ENCODE measurements at places on chromosomes 5 and 9.
A peak's percentile ranks its signal among the peaks of the same experiment; 100 is the strongest.

DNA sequence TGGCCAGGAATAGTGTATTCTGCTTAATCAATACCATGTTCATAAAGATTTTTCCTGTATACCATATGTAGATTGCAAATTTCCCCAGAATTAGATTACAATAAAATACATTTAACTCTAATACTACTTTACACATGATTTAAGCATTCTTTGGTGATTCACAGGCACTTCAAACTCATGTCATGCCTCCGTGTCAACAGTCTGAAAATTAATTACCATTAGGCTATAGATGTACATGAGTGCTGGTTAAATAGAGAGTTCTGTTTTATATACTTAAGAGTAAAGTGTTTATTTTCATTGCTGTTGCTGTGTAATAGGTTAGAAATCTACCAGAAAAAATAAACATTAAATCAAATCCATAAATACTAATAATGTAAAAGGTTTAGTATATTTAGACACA is 159.8 kb downstream of the ZSWIM6 start:
- DNase-seq: no peak

DNA sequence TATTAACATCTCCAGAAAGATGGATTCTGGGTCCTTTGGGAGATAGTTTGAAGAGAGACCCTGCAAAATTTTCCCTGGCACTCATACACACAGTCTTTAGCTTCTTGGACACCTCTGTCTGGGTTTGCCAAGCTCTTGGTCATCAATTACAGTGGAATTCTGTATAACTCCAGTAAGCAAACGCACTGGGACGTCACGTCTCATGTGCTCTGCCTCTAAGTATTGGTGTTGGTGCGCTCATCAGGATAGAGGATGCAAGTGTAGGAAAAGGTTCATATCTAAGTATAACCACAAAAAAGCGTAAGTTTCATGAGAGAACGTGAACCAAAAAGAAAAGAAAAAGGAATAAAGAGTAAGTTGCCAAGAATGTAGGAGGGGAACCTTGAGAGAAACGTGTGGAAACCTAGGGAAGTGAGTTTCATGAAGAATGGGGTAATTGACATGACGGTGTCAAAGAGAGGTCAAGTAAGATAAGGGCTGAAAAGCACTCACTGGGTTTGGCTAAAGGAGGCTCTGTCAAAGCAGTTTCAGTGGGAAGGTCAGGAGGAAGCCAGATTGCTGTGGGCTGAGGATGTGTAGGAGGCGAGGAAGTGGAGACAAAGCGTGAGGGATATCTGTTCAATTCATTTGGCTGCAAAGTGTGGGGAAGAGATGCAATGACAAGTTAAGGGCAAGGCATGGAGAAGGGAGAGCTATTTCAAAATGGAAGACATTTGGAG is 92.7 kb downstream of the RAD23B start:
- DNase-seq: no peak

- no peak for DNase-seq
These were observed 38.5 kb upstream of the FRRS1L start for GRCh38 chr9:109205526-109205925.

- no peak for DNase-seq
These were observed 1.3 kb upstream of the SLC44A1 start for GRCh38 chr9:105243015-105243686.

DNA sequence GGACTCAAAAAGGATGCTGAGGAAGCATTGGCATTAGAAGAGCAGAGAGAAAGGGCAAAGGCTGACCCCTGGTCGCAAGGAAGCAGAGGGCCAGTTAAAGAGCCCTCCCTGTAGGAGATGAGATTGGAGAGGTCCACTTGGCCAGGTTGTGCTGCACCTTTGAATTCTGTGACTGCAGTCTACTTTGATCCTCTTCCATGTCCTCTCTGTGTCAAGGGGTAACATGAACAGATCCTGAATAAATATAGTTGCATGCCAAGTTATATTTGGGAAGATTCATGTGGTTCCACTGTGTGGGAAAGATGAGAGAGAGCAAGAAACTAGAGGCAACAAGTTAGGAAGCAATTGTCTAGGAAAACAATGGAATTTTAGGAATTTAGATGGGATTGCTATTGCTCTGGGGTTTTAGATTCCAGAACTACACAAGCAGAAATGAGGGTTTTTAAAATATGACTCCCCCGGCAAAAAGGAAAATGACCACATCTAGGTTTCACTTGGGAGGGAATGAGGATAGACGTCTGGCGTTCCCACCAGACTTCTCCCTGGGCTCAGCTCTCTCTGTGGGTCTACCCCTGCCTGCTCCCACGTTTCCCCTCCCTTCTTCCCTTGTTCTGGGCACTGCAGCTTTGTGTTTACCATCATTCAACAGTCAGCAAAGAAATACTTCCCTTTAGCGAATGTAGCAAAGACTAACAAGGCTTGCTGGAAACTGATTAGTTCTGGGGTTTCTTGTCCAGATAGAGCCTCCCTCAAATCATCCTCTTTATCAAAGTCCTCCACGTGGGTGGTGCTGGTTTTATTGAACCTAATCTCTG is 63.6 kb downstream of the SNX18 start:
- no peak for DNase-seq

DNA sequence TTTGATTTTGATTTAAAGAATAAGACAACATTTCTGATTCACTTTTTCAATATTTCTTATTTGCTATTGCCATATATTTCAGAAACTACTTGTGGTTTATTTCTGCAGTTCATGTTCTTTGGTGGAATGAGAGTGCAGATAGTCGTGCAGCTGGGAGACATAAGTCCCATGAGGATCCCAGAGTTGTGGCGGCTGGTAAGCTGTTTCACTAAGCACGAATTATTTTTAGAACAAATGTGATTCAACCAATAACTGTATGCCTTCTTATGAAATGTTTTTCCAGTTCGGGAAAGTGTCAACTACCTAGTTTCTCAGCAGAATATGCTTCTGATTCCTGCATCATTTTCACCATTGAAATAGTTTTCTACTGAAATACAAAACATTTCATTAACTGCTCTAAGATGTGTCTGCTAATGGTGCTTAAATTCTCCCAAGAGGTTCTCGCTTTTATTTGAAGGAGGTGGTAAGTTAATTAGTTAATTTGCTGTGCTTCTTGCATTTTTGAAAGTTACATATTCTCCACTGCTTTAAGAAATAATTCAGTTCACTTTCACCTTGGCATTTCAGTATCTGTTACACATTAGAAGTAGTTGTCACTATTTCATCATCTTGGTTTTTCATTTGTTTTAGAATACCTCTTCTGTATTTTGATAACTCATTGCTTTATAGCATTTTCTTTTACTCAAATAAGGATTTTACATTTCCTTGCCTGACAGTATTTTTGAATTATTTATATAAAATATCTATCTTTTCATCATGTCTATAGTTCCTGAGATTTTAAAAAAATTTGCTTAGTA is 9.0 kb downstream of the NIPSNAP3B start:
- no peak for DNase-seq

DNA sequence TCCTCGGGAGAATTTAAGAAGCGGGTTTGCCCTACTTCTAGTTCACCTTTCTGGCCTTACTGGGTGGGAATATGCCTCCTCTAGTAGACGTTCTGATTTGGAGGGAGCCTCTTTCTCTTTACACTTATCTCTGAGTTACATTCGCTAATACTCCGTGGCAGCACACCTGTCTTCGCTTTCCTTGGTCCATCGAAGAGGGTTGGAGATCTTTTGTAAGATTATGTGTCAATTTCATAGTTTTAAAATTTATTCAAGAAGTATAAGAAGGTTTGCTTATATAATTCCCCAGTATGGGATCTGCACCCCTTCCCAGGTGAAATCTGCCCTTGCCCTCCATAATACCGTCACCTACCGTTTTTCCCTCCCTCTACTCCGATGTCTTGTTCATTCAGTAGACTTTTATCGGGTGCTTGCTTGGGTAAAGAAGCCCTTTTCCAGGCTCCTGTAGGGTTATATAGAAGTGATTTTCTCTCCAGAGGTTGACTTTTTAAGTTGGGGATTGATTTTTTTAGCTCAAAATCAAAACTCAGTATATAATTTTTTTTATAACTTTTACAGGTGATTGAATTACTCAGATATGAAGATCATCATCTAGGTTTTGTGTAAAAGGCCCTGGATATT is 1.1 kb downstream of the GPBP1 start:
- peak; percentile 48 for DNase-seq

GRCh38 chr9:13548535-13548934 is 269.0 kb upstream of the MPDZ start:
- DNase-seq: no peak

DNA sequence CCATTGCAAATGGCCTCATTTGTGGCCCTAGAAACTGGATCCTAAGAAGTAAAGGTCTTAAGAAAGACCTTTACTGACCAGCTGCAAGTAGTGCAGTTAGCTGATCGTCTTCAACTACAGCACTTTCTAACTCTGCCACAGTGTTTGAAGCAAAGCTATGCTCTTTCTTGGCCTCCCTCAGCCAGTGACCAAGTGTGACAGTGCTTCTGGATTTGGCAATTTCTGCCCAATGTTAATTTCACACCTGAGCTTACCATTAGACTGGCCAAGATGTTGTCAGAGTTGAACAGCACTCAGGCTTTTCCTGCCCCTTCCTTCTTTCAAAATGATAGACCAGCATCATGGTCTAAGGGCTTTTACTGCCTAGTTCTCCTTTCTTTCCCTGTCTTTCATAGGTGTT is 36.1 kb downstream of the UHRF2 start:
- DNase-seq: no peak

DNA sequence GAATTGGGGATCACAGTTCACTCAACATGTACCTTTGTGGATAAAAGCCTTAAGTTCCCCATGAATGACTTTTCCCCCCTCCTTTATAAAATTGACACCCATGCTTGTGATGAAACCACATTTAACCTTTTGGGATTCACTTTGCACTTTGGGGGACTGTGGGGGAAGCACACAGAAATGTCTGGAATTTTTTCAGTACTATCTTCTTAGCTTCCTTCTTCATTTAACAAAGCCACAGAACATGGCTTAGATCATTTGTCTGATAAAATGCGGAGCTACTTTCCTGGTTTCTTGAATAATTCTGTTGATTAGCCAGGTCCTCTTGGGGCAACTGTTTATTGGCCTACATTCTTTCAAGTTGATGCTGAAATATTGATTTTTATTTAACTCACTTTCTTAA is 29.9 kb downstream of the TNFSF15 start:
- no peak for DNase-seq

- no peak for DNase-seq
These were observed 68.7 kb downstream of the PSMB7 start for GRCh38 chr9:124346347-124347163.

GRCh38 chr5:104699438-104699837 is 1136.8 kb upstream of the NUDT12 start:
- no peak for DNase-seq

GRCh38 chr5:74725331-74725730 is 40.3 kb downstream of the HEXB start:
- no peak for DNase-seq

GRCh38 chr5:177271113-177271512 is 32.4 kb downstream of the RAB24 start:
- no peak for DNase-seq

DNA sequence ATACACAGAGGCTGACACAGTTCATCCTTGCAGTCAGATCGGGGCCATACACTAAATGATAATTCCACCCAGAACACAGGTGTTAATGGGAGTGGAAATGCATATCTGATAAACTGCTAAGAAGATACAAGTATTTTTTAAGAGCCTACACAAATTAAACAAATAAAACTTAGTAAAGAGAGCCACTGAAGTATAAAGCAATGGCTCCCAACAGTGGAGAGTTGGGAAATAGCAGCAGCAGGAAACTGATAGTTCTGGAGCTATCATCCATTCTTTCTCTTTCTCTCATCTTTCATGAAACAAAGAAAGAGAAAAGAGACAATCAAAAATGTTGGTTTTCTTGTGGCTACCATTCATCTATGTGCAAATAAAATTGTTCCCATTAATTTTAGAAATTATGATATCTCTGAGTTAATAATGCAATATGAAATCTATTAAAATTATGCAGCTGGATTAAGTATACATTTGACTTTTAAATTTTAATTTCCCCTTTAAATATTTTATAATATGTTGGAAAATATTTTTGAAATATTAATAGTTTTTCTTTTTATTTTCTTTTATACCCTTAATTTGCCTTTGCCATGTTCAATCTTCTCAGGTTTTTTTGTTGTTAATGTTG is 120.8 kb downstream of the EMB start:
- no peak for DNase-seq

DNA sequence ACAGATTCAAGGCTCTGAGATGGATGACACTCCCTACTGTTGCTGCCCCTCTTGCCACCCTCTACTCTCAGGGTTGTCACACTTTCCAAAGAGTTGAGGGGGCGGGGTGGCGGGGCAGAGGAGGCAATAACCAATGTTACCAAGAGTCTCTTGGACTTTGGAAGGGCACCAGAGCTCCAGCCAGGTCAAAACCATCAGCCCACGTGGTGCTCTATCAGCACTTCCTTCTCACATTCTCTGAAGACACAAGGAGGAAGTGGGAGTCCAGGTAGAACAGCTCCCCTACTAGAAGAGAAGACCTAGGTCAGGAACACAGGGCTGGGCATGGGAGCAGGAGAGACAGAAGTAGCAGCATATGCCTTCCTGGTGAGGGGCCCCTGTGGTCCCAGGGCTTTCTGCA is 33.0 kb upstream of the PIK3R1 start:
- no peak for DNase-seq

GRCh38 chr5:179870952-179871351 is 12.3 kb upstream of the MRNIP start:
- DNase-seq: no peak

DNA sequence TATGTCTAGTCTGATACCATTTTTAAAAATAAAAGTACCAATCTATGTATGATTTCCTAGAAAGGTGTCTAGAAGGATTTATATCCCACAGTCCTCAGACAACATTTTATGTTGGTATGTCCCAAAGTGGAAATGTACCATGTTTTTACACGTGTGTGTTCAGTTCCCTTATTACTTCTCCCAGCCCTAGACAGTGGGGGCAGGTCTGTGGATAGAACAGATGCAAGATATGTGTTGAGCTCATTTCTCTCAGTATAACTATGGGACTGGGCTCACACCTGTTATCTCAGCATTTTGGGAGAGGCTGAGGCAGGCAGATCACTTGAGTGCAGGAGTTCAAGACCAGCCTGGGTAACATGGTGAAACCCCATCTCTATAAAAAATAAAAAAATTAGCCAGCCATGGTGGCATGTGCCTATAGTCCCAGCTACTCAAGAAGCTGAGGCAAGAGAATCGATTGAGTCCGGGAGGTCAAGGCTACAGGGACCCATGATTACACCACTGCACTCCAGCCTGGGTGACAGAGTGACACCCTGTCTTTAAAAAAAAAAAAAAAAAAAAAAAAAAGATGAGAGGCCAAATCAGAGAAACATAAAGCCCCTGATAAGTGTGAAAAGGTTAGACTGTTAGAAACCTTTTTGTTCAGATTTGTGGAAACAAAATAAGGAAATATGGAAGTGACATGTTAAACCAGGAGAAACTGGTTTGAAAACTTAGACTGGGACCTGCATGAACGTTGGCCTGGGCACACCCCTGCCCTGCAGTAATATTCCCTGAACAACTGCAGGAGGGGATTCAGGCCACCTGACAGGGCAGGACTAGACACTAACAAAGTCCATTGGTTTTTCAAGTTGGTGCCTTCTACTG is 7.4 kb upstream of the SLC2A8 start:
- DNase-seq: no peak

- DNase-seq: no peak
These were observed 448.0 kb downstream of the CDH10 start for GRCh38 chr5:24196789-24197188.

GRCh38 chr5:34627794-34628193 is 28.3 kb upstream of the RAI14 start:
- no peak for DNase-seq

- no peak for DNase-seq
These were observed 198.9 kb upstream of the WWC1 start for GRCh38 chr5:168092209-168093185.

- DNase-seq: no peak
These were observed 128.1 kb upstream of the SLIT3 start for GRCh38 chr5:169429044-169429443.

GRCh38 chr5:132849347-132849746 is 16.9 kb downstream of the GDF9 start:
- no peak for DNase-seq

Measured in CD4-positive, alpha-beta T cell treated with Interleukin-10 for 1 hour (primary cell).